ENCODE measurements at places on chromosomes 13 and 19. TPM values are rescaled to one million over a fixed set of nuclear protein-coding genes. Genes with fewer than 3 reads are reported as not detected.

DNA sequence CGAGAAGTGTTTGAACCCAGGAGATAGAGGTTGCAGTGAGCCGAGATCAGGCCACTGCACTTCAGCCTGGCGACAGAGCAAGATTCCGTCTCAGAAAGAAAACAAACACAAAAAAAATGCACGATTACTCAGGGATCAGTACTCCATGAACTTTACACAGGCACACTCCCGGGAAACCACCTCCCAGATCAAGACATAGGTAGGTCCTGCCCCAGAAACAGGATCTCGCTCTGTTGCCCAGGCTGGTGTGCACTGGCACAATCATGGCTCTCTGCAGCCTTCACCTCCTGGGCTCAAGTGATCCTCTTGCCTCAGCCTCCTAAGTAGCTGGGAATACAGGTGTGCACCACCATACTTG lies 11.2 kb downstream of the VASP start:
- no peak for DNase-seq

DNA sequence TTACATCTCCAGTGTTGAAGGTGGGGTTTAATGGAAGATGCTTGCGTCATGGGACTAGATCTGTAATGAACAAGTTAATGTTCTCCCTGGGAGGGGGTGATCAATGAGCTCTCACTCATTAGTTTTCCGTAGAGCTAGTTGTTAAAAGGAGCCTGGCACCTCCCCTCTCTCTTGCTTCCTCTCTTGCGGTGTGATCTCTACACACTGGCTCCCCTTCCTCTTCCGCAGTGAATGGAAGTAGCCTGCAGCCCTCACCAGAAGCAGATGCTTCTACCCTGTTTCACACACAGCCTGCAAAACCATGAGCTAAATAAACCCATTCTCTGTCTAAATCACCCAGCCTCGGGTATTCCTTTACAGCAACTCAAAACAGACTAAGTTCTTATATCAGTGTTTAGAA lies 318.8 kb downstream of the SLITRK1 start:
- DNase-seq = no peak

Gene B3GNT8
- 2.9 TPM for total RNA-seq

- no peak for DNase-seq
Observed at GRCh38 chr19:48344892-48345291, 18.8 kb downstream of the TMEM143 start.

Gene PSG3
- total RNA-seq = not detected

Gene CBLC
- not detected for total RNA-seq
